Endodermal cell (in vitro differentiated cells): ENCODE measurements at places on chromosomes 2 and 18.
A peak's percentile ranks its signal among the peaks of the same experiment; 100 is the strongest.

DNA sequence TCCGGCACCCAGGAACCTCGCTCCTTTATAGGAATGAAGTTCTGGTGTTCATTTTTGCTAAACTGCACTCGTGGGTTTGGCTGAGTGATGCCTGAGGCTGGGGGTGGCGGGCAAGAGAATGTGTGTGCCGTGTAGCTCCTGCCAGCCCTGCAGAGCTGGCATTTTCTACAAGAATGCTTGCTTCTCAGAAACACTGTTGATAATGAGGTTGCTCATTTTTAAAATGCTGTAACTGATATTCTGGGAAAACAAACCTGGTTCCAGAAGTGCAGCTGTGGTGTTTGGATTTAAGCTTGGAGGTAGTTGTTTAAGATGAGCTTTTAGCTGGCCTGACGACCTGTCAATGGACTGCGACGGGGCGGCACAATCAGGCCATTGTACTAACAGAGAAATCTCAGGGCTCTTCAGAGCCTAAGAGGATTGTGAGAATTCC is 511.9 kb upstream of the TNP1 start:
- peak; percentile 85 for DNase-seq

- no peak for DNase-seq
Observed at GRCh38 chr18:1732143-1732542, 827.5 kb downstream of the ADCYAP1 start.

- no peak for DNase-seq
Observed at GRCh38 chr2:213011505-213011904, 139.9 kb downstream of the IKZF2 start.

- DNase-seq: no peak
Observed at GRCh38 chr18:25329783-25330182, 22.2 kb downstream of the ZNF521 start.

DNA sequence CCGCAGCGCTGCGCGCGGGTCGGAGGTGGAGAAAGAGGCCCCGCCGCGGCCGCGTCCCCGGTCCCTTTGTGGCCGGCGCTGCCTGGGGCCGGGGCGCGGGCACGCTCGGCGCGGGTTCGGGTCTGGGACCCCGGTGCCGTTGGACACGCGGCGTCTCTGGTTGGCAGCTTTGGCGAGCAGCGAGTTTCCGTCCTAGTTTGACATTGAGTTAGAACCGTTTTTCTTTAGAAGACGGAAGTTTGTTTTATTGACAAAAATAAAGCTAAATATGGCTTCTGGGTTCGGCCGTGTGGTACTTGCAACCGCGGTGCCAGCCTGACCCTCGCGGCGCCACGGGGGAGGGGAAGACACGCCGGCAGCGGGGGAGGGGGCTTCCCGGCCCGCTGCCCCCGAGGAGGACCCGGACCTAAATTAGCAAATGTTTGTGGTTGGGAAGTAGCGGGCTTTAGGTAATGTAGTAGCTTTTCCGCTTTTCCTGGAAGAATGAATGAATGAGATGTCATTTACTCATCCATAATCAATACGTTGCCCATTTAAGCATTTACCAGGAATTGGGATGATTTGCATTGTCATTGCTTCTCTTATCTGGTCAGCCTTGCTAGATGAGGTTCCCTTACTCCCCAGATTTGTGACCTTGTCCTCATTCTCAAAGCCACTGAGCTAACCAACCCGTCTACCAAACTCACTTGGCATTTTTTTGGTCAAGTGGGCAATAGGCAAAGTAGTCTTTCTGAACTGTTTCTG is 530 bp downstream of the GALNT1 start:
- DNase-seq: peak; percentile 67

DNA sequence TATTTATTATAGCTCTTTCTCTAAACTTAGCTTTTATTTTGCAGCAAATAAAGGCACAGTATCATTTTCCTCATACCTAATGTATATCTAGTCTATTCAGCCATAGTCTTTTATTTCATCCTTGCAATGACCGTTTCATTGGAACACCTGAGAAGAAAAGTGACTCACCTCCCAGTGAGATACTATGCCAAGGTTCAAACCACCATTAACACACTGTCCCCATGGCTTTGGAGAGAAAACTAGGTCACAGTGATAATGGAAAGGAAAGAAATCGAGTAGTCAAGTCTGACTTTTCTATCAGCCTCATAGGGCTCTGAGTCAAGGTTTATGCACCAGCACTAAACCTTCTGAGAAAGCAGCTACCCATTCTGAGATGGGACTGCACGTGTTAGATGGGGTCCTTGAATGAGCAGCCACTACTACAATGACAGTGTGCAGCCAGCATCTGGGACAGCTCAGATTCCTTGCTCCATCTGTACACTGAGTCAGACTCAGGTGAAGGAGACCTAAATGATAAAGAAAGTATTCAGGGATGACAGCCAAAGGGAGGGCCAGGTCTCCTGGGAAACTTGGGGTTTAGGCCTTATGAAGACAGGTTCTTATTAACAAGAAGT is 971.1 kb upstream of the ACVR2A start:
- no peak for DNase-seq

- DNase-seq: no peak
Observed at GRCh38 chr2:159230145-159230877, 56.2 kb downstream of the WDSUB1 start.
